Activated CD4-positive, alpha-beta T cell treated with anti-CD3 and anti-CD28 coated beads, Interleukin-10, Interleukin-2, amounts not matched to agents 100 ng/mL and 50 ng/mL, durations not matched to agents 16 hours and 8 hours (primary cell): ENCODE measurements at places on chromosomes 5 and 9.

DNA sequence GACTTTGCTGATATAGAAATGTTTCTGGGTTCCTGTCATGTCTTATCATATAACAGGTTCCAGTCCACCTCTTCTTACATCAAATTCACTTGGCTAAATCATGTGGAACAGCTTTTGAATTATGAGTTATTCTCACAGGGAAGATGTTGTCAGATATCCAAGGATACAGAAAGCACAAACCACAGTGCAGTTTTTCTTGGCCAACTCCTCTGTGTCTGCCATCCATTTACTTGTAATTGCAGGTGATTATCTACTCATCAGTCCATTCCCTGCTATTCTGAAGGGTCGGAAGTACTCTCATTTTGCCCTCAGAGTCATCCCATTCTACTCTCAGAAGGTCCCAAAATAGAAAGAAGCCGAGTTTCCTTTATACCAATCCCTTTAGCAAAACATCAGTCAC lies 10.0 kb downstream of the MARCHF11 start:
- no peak for DNase-seq

- DNase-seq: no peak
Observed at GRCh38 chr9:8332871-8333270, 533.3 kb upstream of the DMAC1 start.

- no peak for DNase-seq
Observed at GRCh38 chr9:120608421-120608820, 28.5 kb upstream of the CDK5RAP2 start.

DNA sequence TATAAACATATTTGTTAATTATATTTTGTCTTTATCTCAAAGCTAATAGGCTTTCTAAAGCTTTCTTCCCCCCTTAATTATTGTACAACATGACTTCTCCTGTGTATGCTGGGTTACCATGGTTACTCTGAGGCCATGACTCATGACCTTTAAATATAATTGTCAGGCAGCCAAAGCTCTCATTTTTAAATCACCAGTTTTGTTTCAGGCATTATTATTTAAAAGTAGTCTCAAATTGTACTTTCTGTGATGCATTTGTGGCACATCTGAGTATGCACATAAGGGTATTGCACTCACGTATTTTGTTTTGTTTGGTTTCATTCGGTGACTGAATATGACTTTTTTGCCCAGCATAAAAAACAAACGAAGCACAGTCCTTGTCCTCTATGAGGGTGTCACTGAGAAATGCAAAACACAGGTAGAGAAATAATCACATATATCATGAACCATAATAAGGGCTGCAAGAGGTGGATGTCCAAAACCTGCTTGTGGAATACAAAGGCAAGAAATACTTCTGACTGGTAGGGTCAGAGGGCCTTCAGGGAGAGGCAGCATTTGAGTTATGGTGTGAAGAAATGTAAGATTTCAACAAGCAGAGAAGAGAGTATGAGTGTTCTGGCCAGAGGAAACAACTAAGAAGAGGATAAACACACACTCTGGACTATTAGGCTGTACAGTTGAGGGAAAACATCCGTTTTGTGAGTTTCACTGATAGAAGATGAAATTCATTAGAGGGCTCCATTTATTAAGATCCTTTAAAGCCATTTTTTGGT lies 2.1 kb downstream of the CCDC192 start:
- peak; percentile 35 for DNase-seq

DNA sequence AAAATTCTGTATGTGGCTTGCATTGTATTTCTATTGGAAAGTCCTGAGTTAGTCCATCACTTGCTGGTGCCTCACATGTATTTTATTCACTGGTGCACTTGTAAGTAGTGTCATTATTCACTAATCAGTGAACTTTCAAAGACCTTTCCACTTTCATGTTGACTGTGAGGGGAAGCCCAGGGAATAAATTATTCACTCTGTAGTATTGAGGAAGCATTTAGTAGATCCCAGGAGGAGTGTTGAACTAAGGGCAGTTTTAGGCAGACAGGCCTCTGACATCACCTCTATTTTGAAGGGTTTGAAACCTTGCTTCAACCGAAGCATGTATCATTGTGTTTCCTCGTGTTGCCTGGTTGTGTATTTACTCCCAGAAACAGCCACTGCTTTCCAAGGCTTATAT lies 705.4 kb upstream of the RIOK2 start:
- no peak for DNase-seq

DNA sequence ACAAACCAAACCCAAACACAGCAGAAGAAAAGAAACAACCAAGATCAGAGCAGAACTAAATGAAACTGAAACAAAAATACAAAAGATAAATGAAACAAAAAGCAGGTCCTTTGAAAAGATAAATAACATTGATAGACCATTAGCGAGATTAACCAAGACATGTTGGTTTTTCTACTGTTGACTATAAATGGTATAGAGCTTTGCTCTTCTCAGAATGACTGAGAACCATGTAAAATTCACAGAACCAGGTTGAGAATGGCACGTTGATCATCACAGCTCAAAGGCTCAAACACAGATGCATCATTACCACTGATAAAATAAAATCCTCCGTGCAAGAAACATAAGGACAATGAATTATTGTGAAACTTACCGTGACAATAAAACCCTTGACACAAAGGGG lies 105.2 kb downstream of the MARCHF11 start:
- no peak for DNase-seq
